ENCODE measurements at places on chromosomes 13 and 19. TPM values are rescaled to one million over a fixed set of nuclear protein-coding genes. Genes with fewer than 3 reads are reported as not detected.
A peak's percentile ranks its signal among the peaks of the same experiment; 100 is the strongest.

- peak; percentile 81 for DNase-seq
These were observed 20.9 kb downstream of the KLHL26 start for GRCh38 chr19:18657590-18658365.

GRCh38 chr13:31835932-31836331, 96.6 kb downstream of the RXFP2 start:
- DNase-seq = no peak

- DNase-seq = no peak
These were observed 8.9 kb upstream of the DGKH start for GRCh38 chr13:42039457-42039945.

GRCh38 chr19:34171539-34171876, 796 bp upstream of the LSM14A start:
- no peak for DNase-seq

DNA sequence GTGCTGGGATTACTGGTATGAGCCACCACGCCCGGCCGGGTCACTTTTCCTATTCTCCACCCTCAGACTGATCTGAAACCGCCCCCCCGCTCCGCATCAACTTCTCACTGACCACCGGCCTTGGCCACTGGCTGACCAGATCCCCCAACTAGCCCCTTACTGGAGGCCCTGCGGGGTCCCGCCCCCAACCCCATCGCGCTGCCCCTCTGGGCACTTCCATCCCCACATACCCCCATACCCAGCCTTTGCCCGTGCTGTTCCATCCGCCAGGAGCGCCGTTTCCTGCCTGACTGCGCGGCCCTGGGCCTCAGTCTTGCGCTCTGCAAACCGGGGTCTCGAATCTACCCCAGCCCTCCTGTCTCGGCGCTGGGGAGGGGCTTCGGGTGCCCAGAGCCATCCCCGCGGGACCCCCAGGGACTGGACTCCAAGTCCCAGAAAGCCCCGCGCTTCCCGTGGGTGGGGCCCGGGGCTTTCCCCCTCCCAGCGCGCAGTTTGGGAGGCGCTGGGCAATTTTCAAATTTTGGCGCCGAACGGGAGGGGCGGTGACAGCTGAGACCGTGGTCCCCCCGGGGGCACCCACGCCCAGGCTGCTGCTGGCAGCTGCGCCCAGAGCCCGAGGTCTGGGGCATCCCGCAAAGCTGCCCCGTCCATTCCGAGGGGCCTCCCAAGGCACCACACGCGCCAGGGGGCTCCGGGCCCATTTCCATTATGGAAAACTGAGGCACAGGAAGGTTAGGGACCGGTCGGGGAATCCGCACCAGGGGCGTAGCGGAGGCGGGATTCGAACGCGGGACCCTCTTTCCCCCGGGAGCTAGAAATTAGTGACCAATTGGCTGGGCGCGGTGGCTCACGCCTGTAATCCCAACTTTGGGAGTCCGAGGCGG, 5.2 kb upstream of the LMNB2 start:
- peak; percentile 79 for DNase-seq

GRCh38 chr19:10749435-10750384, 31.8 kb downstream of the DNM2 start:
- DNase-seq = no peak

Gene HSD17B14
- total RNA-seq = 1.0 TPM

- no peak for DNase-seq
These were observed 26.1 kb upstream of the TIMM44 start for GRCh38 chr19:7969555-7969939.

DNA sequence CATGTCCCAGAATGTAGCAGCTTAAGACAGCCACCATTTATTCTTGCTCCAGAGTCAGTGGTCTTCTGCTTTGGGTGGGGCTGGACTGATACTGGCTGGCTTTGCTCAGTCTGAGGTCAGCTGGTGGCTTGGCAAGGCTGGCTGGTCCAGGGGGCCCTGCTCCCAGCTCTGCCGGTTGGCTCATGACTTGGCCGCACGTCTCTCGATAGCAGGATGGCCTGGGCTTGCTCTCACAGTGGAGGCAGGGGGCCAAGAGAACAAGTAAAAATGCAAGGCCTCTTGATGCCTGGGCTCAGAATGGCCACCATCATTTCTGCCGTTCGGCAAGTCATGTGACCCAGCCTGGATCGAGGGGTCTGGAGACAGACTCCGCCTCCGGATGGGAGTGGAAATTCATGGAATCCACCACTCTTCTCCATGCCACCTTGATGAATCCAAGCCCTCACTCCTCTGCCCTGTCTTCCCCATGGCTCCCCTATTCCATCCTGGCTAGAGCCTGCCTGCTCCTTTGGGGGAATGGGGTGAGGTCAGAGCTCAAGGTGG, 13.1 kb downstream of the ACTMAP start:
- peak; percentile 71 for DNase-seq

GRCh38 chr19:1363599-1363998, 20.1 kb upstream of the NDUFS7 start:
- DNase-seq = no peak

- DNase-seq = no peak
These were observed 6.7 kb downstream of the POU2F2 start for GRCh38 chr19:42125536-42125935.

DNA sequence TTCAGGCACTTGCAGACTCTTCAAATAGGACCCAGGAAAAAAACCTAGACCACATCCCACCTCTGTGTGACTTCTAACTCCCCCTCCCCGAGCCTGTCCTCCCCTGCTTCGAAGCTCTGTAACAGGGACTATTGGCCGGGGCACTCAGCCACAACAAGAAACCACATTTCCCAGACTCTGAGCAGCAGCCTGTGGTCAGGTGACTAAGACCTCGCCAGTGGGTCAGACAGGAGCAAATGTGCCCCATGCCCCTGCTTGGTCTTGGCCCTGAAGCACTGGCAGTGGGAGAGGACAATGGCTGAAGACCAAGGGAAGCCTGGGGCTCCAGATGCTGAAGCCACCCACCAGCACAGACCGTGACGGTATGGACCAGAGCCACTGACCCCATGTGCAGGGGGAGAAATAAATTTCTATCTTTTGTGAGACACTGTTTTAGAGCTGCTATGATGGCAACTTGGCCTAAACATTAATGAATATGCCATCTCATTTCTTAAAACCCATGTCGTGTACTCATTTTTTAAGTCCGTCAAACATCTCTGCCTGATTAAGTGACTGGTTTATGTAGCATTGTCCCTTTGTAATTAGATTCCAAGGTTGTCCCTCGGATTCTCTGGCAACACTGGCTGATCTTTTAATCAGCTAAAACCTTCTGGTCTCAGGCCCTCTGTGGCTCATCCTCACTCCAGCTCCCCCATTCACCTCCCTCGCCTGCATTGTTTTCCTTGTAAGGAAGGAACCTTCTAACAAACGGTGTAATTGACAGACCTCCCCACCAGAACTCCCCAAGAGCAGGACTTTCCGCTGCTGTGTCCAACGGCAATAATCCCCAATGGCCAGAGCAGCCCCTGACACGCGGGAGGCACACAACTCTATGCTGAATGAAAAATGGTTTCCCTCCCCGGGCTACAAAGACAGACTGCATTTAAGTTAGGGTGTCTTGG, 98.4 kb downstream of the STK24 start:
- DNase-seq = no peak

GRCh38 chr13:76813000-76813691, 73.1 kb downstream of the KCTD12 start:
- DNase-seq = peak; percentile 79

GRCh38 chr19:49691243-49692146, 579 bp downstream of the CPT1C start:
- no peak for DNase-seq
